Activated CD4-positive, alpha-beta T cell treated with anti-CD3 and anti-CD28 coated beads for 4 hours (primary cell): ENCODE measurements at places on chromosomes 12 and 14.
A peak's percentile ranks its signal among the peaks of the same experiment; 100 is the strongest.

DNA sequence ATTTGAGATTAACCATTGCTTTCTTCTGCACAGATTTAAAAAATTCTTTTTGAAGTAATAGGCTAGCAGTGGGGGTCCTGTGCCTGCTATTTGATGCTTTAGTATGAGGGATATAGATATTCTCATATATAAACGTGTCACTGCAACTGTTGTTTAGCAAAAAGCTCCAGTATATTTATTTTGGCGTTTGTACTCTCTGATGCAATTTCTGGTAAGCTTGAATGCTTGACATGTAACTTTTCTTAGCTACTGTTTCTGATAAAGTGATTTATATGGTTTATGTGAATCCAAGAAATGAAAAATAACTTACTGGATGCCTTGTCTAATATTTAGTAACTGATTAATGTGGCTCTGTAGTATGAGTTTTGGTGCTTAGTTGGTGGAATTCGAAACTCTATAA, 77.1 kb downstream of the TTLL5 start:
- DNase-seq: no peak

GRCh38 chr12:104216521-104216924, 944 bp downstream of the TXNRD1 start:
- DNase-seq: no peak

- no peak for DNase-seq
Measured at GRCh38 chr14:43786066-43786762, 720.9 kb downstream of the FSCB start.

- peak; percentile 75 for DNase-seq
Measured at GRCh38 chr12:95942524-95943329, at the start of gene CCDC38. TSS of gene CCDC38 (minus strand) at chr12:95942614. CDS start at chr12:95936509, 6,105 bp downstream.

DNA sequence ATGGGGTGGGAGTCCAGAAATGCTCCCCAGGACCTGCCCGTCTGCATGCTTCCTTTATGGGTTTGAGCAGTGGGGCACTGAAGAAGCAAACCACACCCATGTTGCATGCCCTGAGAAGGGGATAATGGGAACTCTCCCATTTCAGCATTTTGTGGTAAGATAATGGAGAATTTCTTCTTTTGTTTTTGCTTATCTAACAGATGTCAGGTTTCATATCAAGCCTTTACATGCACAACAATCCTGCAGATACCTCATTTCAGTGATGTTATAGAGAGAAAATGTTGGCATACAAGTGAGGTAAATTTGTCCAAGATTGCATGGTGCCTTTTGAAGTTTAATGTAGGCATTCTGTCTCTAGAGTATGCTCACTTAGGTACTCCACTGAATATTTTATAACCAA, 177.0 kb downstream of the ALX1 start:
- DNase-seq: no peak

- DNase-seq: no peak
Measured at GRCh38 chr12:75606151-75606550, 94.7 kb upstream of the KRR1 start.

DNA sequence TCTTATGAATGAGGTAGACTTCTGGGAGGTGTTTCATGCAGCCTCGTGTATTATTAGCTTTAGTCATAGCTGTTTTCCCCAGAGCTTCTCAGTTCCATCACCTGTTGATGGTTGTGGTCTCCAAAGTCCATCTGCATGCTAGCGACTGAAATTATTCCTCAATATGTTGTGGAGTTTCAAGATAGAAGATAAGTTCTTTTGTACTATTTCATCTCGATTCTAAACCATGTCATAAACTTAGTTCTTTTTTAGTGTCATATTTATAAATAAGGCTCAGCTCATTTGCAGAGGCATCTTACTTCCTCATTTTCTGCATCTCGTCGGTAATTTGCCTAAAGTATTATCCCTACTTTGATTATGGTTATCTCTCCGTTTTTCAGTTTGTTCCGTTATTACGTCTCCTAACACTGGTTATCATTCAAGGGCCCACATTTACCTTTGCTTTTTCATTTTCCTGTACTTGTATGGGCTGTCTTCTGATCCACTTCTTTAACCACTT, 119.1 kb downstream of the ITPR2 start:
- no peak for DNase-seq

- no peak for DNase-seq
Measured at GRCh38 chr14:38186216-38186615, 21.5 kb upstream of the SSTR1 start.
